AG08396 (cell line): ENCODE measurements at places on chromosomes 3 and 15.

GRCh38 chr3:171458864-171459136 is 1.4 kb downstream of the TNIK start:
- DNase-seq: no peak

DNA sequence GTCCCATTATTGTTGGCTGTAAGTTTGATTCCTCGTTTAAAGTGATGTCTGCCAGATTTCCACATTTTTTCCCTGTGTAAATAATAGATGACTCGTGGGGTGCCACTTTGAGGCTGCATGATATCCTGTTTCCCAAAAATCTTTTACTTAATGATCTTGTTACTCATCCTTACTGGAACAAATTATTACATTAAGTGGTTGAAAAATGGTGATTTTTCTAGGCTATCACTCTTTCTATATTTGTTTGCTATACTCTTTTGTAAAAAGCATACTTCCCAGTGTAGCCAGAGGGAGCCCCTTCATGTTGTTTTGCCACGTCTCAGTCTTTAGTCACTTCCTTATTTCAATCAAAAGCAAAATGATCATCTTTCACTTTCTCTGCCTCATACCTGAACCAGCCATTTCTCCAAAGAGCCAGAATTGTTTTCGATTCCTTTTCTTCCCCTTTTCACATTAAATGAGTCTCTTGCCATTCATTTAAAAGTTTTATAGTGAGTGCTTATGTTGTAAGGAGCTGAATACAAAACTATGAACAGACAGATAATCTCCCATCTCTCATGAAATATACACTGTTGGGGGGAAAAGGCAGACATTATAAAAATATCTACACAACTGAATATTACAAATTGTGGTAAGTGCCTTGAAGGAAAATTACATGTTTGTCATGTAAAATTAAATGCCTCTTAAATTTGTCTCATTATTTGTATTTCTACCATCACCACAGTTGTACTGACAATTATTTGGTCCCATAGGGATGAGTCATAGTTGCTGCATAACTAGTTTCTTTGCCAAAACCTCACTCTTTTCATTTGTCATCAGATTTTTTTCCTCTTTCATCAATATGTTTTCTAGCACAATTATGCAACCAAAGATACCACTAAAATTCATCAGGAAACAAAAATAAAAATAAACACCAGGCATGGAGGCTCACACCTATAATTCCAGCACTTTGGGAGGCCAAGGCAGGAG is 41.5 kb downstream of the ADGRG7 start:
- DNase-seq: peak; percentile 14

DNA sequence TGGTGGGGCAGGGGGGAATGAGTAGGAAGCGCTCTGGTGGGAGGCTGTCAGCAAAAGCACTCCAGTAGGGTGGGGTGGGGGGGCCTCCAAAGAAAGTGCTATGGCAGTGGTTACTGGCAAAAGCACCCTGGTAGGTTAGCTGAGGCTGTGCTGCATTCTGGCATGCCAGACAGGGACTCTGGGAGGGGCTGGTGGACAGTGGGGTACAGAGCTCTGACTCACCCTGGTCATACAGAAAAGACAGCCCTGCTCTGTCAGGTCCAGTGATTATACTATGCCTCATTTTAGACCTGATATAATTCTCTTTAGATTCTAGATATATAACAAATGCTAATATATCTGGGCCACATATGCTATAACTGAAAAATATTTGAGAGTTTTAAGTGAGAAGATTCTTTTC is 82.8 kb upstream of the CPNE4 start:
- DNase-seq: peak; percentile 12

DNA sequence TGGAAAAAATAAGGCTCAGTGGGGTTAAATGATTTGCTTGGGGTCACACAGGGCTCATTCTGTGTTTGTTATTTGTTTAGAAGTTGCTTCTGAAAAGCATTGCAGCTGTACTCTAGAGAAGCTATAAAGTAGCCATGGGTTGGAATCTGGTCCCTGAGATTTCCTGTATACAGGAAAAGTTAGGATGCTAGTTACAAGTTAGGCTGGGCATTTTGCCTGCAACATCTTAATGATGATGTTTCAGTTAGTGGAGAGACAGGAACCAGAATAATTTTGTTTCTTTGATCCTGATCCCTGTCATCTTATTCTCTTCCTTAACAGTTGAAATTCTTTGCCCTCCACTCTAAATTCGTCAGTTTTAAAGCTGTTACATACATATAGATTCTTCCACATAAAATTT is 445.3 kb downstream of the OTOL1 start:
- no peak for DNase-seq

GRCh38 chr3:134242649-134243617 is 7.7 kb downstream of the RYK start:
- DNase-seq: peak; percentile 61

DNA sequence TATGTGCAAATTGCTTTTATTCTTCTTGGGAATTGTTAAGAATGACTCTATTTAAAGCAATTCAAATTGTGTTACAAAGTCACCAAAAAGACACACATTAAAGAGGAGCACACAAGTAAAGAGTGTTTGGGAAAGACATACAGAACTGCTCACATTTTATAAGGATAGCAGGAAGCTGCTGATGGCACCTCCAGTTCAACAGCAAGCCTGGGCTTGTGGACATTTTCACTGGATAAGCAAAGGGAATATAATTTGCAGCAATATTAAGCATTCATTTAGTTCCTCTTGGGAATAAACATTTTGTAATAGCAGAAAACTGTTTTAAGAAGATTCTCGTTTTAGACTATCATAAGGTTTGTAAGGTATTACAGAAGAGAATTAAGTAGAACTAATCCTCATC is 1271.9 kb downstream of the ZPLD1 start:
- DNase-seq: no peak

GRCh38 chr3:112654492-112654891 is 13.5 kb upstream of the CCDC80 start:
- DNase-seq: no peak

- DNase-seq: no peak
Measured at GRCh38 chr15:99130314-99130713, 25.4 kb downstream of the SYNM start.

- peak; percentile 74 for DNase-seq
Measured at GRCh38 chr15:41971089-41971894, 1.1 kb downstream of the EHD4 start.

DNA sequence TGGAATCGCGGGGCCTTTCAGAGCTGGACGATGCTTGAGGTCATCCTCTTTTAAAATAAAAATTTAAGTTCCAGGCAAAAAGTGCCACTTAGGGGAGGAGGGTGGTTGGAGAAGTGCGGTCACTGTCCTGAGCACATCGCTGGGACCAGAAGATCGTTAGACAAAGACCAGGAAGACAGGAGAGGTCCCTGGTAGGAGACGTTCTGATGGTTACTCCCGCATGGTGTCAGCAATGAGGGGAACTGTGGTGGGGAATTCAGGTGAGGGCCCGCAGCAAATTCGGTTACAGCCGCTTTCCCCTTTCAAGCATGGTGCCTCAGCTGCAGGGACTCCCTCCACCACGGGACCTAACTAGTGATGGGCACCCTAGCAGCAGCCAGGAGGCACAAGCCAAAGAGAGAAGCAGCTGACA is 1.0 kb upstream of the ISY1 start:
- DNase-seq: peak; percentile 38
